ENCODE measurements at places on chromosomes 1 and 21.

GRCh38 chr1:48027533-48027835 lies 30.3 kb upstream of the TRABD2B start:
- no peak for DNase-seq

DNA sequence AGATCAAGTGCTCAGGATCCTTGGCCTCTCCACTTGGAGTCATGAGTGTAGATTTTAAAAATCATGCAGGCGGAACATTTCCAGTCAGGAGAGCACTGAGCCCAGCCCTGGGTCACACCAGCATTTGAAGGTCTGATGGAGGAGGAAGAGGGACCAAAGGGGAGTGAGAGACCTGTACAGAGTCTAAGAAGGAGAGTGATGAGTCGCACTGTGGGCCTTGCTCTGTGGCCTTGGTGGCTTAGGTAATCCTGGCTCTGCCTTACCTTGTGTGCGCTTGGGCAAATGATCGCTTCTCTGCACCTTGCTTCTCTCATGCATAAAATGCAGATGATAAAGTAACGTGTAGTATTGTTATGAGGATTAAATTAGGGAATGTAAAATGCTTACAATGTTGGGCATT lies 225.3 kb downstream of the SDCCAG8 start:
- DNase-seq = no peak

- no peak for DNase-seq
These were observed 23.6 kb downstream of the NOS1AP start for GRCh38 chr1:162093095-162093494.

DNA sequence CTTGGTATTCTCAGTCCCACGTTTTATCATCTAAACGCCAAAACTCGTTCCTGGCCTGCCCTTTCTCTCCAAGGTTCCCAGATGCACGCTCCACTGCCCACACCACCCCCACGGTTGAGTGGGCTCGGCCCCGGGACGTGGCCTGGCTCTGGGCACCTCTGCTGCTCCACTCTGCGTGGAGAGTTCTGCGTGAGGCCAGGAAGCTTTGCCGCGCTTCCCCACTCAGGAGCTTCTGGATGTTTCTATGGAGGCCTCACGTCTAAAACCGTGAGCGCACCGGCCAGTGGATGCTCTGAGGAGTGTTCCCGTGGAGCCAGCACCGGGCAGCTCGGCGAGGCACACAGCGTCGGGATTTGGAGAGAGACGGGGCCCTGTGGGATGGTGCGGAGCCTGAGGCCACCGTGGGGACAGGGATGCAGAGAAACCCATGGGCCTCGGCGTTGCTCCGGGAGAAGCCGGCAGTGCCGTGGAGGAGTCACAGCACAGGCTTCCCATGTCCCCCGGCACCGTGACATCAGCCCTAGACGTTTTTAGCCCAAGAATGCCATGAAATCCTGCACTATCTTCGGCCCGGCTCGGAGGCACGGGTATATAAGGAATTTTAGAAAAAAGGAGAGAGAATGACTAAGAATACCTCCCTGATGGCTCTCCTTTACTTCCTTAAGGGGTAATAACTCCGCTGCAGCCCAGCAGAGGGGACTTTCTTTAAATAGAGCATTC lies 125.9 kb downstream of the PRDM16 start:
- no peak for DNase-seq

DNA sequence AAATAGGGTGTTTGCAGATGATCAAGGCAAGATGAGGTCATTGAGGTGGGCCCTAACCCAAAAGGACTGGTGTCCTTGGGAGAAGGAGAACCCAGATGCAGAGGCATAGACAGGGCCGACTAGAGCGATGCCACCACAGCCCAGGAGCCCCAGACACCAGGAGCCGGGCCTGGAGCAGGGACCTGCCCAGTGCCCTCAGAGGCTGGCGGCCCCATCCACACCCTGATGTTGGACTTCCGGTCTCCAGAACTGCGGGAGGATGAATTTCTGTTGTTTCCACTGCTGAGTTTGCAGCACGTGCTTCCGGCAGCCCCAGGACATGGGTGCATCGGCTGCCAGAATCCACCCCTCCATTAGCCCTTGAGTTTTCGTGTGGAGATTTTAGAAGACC lies 7.2 kb upstream of the ACTRT2 start:
- no peak for DNase-seq

- DNase-seq = no peak
These were observed 32.8 kb downstream of the ELK4 start for GRCh38 chr1:205598841-205599668.

- DNase-seq = no peak
These were observed 36.4 kb downstream of the TMEM53 start for GRCh38 chr1:44637702-44638411.

- DNase-seq = no peak
These were observed 37.4 kb upstream of the SLC30A1 start for GRCh38 chr1:211616231-211616964.

- no peak for DNase-seq
These were observed 12.2 kb upstream of the LAMC2 start for GRCh38 chr1:183173828-183174227.

DNA sequence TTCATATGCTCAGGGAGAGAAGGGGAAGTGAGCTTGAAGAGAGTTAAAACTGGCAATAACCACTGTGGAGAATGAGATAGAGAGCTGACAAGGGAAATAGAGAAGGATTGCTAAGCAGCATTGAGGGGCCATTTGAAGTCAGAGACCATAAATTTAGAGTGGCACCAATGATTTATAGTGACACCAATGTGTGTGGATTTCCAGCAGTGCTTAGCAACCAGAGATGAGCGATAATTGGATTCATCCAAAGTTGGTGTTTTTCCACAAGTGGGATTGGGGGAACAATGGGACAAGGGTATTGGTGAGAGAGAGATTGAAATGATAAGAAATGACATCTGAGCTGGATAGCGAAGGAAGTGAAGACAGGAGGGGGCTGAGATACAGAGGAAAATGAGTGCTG lies 114.1 kb downstream of the C1orf94 start:
- no peak for DNase-seq

GRCh38 chr1:109927911-109928321 lies 17.3 kb downstream of the CSF1 start:
- DNase-seq = no peak

DNA sequence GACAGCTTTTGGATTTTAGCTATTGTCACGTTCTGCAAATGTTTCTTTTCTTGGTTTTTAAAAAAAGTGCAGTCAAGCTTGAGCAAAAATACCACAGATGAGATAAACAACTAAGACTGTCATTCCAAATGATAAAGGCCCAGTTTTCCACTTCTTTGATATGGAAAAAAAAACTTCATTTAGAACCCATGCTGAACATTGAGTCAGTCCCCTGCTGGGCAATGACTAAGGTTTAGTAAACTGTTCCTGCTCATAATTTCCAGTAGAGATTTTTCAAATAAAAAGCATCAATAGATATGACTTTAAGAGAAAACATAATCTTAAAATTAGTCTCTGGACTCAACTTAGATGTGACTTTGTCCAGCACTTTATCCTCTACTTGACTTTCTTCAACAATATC lies 167.9 kb upstream of the C8B start:
- DNase-seq = no peak

GRCh38 chr1:82564333-82564732 lies 763.6 kb downstream of the ADGRL2 start:
- no peak for DNase-seq

DNA sequence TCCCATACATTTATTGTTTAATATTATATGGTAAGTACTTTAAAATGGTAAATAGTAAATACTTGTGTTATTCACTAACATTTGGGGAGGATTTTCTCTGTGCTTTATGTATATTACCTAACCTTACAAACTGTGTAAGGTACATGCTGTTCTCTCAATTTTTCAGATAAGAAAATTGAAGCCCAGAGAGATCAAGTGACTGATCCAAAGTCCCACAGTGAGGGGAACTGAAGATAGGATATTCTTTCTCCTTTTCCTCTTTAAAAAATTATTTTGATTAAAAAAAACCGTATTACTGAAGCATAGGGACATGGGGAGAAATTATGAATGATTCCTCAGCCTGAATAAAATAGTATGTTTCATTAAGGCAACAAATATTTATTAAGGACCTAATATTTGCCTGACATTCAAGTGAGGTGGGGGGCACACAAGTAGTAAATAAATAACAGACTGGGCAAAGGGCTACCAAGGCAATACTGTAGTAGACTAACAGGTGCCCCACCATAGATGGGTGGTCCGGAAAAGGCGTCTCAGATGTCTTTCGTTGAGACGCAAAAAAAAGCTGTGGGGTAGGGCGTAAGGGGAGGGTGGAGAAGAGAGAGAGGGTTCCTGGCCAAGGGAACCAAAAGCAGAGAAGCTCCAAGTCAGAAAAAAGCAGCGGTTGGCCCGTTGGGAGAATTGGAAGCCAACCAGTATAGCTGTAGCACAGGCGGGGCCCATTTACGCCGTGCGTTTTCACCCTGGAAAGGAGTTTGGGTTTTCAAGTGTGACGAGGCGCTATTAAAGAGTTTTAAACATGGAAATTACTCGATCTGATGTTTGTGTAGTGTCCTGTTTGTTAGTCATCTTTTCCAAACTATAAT lies 944 bp upstream of the AGO3 start:
- peak; percentile 70 for DNase-seq

GRCh38 chr1:192581131-192581927 lies 5.8 kb downstream of the RGS1 start:
- DNase-seq = no peak

DNA sequence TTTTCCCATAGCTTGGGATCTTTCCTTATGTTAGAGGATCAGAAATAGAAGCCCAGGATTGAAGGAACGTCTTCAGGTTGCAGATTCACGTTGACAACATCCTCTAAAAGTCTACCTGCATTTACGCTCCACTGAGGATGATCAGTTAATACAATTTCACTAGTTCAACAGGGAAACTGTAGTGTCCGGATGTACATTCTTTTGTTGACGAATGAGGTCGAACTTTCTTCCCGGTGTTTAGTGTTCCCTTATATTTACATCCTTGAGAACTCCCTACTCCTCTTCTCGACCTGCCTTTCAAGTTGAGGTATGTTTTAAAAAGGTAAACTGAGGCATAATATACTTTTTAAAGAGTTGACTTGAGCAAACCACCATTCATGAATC lies 74.8 kb downstream of the SIK1 start:
- no peak for DNase-seq

GRCh38 chr1:84089465-84089864 lies 54.6 kb upstream of the PRKACB start:
- DNase-seq = no peak
